ENCODE measurements at places on chromosomes 16 and 17. TPM values are rescaled to one million over a fixed set of nuclear protein-coding genes. Genes with fewer than 3 reads are reported as not detected.
A peak's percentile ranks its signal among the peaks of the same experiment; 100 is the strongest.

DNA sequence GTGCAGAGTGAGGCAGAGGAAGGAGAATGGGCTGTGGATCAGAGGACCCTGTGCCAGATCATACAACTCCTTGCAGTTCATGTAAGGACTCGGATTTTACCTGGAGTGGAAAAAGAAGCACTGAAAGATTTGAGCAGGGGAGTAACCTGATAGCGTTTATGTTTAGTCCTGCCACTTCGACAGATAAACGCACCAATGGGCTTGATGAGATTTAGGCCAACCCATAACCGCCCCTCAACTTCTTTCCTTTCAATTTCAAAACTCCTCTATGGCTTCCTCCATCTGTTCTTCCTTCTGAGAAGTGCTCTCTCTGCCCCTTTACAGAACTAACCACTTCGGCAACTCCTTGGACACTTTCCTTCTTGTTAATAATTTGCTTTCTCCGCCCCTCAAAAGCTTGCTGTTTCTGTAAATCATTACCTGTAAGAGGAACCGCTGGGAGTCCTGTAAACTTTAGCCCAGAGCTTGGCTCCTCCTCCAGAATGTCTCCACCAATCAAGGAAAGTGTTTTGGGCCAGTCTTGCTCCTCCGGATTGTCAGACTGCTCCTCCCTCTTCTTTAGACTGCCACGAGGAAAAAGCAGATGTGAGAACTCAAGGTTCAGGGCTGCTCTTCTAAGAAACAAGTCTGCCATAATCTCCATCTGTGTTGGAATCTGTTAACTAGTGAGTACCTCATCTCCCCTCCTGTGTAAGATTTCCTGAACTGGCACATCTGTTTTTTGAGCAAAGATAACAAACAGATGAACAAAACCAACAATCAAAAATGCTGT, at the start of gene ACSM3:
Gene ACSM3, plus strand, starts transcription at position 554 of the 772 bp plus-strand sequence. CDS start 6,021 bp downstream, outside the sequence.
- H3K36me3 ChIP-seq: peaks cover 22% of the 10 kb centered on the region
- DNase-seq: peak; percentile 61

Gene GRB7
- total RNA-seq: 28.8 TPM

- no peaks in the 10 kb centered on the region for H3K4me1 ChIP-seq
- no peak overlapping the region for H3K4me3 ChIP-seq
- peaks cover 5% of the 10 kb centered on the region for H3K36me3 ChIP-seq
These were observed 178.3 kb upstream of the CHMP6 start for GRCh38 chr17:80813318-80813717.

DNA sequence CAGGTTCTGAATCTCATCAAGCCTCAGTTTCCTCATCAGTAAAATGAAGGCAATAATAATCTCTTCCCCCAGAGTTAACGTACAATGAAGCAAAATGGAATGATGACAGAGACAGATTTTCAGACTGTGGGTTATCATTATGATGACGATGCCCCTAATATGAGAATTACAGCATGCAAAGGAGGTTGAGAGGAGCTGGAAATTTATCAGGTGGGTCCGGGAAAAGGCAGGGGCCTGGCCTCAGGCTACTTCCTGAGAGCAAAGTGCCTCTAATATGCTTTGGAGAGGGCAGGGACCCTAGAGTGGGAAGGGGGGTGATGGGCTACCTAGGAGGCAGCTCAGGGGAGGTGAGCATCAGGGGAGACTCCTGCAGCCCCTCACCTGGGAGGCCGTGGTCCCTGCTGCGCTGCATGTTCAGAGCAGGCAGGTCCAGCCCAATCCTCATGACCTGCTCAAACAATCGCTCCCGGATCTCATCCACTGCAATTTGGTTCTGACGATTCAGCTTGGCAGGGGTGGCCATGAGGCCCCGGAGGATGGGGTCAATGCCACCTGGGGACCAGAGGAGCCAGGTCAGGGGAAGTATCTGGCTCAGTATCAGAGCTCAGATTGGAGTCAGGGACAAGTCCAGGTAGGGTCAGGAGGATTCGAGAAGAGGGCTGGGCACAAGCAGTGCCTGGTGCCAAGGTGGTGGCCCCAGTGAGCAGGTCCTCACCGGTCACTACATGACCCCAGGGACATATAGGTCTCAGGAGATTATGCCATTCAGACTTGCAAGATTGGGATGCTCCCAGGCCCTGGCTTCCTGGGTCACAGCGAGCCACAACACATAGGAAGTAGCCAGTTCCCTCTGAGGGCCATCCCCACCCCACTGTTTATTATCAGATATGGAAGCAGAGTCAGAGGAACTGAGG, 8.1 kb downstream of the MPO start:
- no peaks in the 10 kb centered on the region for H3K4me1 ChIP-seq
- DNase-seq: no peak
- H3K27ac ChIP-seq: no peak overlapping the region
- no peaks in the 10 kb centered on the region for H3K36me3 ChIP-seq
- H3K4me3 ChIP-seq: no peak overlapping the region

Gene FAM83G
- total RNA-seq: 16.6 TPM

GRCh38 chr16:21226749-21227148, 6.8 kb upstream of the ANKS4B start:
- H3K27me3 ChIP-seq: no peaks in the 10 kb centered on the region
- H3K4me3 ChIP-seq: no peak overlapping the region
- no peak for DNase-seq
- no peak overlapping the region for H3K27ac ChIP-seq

DNA sequence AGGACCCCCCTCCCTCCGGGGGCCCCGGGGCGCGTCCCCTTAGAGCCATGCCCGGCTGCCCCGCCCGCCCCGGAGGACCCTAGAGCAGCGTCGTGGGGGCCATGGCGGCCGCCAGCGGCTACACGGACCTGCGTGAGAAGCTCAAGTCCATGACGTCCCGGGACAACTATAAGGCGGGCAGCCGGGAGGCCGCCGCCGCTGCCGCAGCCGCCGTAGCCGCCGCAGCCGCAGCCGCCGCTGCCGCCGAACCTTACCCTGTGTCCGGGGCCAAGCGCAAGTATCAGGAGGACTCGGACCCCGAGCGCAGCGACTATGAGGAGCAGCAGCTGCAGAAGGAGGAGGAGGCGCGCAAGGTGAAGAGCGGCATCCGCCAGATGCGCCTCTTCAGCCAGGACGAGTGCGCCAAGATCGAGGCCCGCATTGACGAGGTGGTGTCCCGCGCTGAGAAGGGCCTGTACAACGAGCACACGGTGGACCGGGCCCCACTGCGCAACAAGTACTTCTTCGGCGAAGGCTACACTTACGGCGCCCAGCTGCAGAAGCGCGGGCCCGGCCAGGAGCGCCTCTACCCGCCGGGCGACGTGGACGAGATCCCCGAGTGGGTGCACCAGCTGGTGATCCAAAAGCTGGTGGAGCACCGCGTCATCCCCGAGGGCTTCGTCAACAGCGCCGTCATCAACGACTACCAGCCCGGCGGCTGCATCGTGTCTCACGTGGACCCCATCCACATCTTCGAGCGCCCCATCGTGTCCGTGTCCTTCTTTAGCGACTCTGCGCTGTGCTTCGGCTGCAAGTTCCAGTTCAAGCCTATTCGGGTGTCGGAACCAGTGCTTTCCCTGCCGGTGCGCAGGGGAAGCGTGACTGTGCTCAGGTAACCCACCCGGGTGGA, 759 bp downstream of the ALKBH5 start:
- peak overlapping the region; percentile 73 for H3K27ac ChIP-seq
- H3K4me1 ChIP-seq: peaks cover 47% of the 10 kb centered on the region
- no peak for DNase-seq
- no peaks in the 10 kb centered on the region for H3K27me3 ChIP-seq

GRCh38 chr16:49281480-49281842, at the start of gene CBLN1:
Gene CBLN1, minus strand, starts transcription at chr16:49281838. Its CDS starts 373 bp downstream, at chr16:49281465.
- peak within 1 kb of the TSS; percentile 88 for H3K27ac ChIP-seq
- H3K4me1 ChIP-seq: peaks cover 7% of the 10 kb centered on the region
- H3K4me3 ChIP-seq: peak within 1 kb of the TSS; percentile 72

Gene NPIPB13
- 27.1 TPM for total RNA-seq

Gene HASPIN
- total RNA-seq: 8.6 TPM

DNA sequence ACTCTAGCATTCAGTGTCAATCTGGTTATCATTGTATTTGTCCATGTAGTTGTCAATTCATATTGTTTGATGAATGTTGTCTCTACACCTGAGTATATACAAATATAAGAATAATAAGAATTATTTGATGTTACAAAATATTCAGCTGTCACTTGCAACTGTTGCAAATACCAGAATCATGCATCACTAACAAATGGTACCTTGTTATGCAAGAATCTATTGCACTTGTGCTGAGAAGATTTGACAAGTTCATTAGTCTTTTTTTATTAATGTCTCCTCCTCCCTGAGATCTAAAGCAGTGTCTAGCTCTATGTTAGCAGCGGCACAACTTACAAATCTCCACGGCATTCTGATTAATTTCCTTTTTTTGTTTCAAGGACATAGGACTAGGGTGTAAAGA, 22.2 kb upstream of the AKAP1 start:
- no peaks in the 10 kb centered on the region for H3K27me3 ChIP-seq
- no peak for DNase-seq
- H3K4me3 ChIP-seq: no peak overlapping the region
- H3K36me3 ChIP-seq: no peaks in the 10 kb centered on the region
- peaks cover under 1% of the 10 kb centered on the region for H3K4me1 ChIP-seq

DNA sequence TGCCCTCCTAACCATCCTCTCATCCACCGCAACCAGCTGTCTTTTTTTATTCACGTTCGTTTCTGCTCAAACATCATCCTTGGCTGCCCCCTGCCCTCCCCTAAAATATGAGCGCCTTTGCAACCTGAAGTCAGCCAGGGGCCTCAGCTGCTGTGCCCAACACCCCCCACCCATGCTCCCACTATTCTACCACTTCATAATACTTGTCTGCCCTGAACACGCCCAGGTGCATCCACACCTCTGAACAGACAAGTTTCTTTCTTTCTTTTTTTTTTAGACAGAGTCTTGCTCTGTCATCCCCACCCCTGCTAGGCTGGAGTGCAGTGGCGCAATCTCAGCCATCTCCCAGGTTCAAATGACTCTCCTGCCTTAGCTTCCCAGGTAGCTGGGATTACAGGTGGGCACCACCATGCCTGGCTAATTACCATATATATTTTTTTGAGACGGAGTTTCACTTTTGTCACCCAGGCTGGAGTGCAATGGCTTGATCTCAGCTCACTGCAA, 26.9 kb downstream of the CEP295NL start:
- H3K27ac ChIP-seq: no peak overlapping the region
- H3K27me3 ChIP-seq: no peaks in the 10 kb centered on the region
- DNase-seq: no peak
- H3K4me3 ChIP-seq: no peak overlapping the region
- no peaks in the 10 kb centered on the region for H3K4me1 ChIP-seq

GRCh38 chr17:63165400-63165799, 199.4 kb downstream of the TANC2 start:
- H3K4me1 ChIP-seq: no peaks in the 10 kb centered on the region
- H3K27ac ChIP-seq: no peak overlapping the region
- H3K27me3 ChIP-seq: no peaks in the 10 kb centered on the region
- H3K4me3 ChIP-seq: no peak overlapping the region

DNA sequence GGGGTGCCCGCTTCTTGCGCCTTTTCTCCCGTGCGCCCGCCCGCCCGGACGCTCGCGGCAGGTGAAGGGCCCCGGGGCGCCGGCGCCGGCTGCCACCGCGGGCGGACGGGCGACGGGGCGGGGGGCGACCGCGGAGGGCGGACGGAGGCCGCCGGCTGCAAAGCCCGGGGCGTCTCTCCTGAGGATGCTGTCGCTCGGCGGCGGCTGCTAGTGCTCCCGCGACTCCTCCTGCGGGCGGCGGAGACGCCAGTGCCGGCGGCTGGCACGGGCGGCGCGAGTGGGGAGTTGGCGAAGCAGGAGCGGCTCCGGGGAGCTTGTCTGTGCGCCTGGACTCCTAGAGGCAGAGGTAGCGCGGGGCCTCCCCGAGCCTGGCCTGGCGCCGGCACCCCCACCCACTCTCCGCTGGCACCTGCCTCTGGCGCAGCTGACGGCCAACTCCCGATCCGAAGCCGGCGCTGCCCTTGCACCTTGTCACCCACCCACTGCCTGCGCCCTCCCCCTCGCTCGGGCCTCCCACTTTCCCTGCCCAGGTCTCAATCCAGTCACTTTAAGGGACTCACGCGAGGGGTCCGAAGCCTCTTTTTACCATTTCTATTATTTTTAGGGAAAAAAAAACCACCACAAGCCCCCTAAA, at the start of gene FAM20A:
Gene FAM20A, minus strand, starts transcription at position 437 of the 634 bp plus-strand sequence. CDS start 701 bp downstream, outside the sequence.
- peak within 1 kb of the TSS; percentile 27 for H3K27ac ChIP-seq
- H3K4me3 ChIP-seq: peak within 1 kb of the TSS; percentile 80
- H3K4me1 ChIP-seq: peaks cover 16% of the 10 kb centered on the region
- H3K27me3 ChIP-seq: peaks cover 27% of the 10 kb centered on the region
- no peaks in the 10 kb centered on the region for H3K36me3 ChIP-seq

Gene DNASE1L2
- total RNA-seq: 1.7 TPM

DNA sequence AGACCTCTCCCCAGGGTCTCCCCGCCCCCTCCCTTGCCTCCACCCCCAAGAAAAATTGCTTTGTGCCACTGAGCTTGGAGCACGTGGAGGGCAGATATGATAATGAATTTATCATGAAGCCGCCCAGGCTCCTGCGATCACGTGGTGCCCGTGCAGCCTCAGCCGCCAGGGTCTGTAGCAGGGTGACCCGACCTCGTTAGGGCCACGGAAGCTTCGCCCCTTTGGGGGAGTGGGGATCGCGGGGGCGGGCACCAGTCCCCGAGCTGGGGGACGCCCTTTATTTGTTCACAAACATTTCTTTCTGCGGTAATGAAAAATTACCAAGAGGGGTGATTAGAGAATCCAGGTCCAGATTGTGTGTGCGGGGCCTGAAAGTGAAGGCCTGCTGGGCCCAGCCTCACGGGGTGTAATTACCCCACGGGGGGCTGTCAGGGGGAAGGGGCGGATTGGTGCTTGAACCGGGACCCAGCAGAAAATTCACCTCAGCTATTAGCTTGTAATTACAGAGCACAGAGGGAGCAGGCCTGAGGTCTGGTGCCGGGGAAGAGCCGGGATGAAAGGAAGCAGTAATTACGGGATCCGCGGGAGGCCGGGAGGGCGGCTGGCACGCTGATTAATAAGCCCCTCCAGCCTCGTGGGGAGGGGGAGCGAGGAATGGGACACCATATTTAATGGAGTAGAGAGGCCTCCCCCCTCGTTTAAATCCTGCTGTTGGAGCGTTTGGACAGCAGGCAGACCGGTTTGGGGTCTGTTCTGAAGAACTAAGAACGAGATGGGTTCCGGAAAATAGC, 13.3 kb downstream of the GSE1 start:
- no peak for DNase-seq
- no peaks in the 10 kb centered on the region for H3K27me3 ChIP-seq
- peak overlapping the region; percentile 53 for H3K4me3 ChIP-seq
- H3K4me1 ChIP-seq: peaks cover 54% of the 10 kb centered on the region
- peaks cover 11% of the 10 kb centered on the region for H3K36me3 ChIP-seq
- peak overlapping the region; percentile 96 for H3K27ac ChIP-seq

DNA sequence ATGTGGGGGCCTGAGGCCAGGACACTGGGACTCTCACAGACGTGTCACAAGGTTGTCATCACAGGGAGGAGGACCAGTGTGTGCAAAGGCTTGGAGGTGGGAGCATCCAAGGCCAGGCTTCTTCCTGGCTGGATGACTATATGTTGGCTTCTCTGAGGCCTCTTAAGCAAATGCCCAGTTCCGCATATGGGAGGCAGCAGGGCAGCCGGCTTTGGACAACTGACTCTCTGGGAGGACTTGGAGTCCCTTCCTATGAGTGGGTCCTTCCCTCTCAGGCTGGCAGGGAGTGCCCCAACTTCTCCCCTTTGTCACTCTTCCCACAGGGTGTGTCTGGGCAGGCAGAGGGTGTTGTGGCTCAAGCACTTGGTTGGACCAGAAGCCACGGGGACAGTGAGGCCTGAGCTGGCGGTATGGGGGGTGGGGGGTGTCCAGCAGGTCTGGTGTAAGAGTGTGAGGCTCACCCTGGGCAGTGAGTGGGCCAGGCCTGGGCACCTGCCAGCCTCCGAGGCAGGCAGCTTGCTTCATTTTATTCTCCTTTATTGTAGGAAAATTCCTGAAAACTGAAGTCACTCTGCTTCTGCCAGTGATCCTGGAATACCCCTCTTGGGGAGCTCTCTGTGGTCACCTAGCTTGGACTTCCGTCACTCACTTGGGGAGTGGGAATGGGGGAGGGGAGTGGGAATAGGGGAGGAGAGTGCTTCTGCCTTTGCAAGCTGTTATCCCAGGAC, 14.9 kb downstream of the ADGRG1 start:
- H3K4me3 ChIP-seq: no peak overlapping the region
- H3K36me3 ChIP-seq: no peaks in the 10 kb centered on the region
- DNase-seq: no peak
- H3K27ac ChIP-seq: no peak overlapping the region
- peaks cover 11% of the 10 kb centered on the region for H3K4me1 ChIP-seq
